ENCODE measurements at places on chromosomes 6 and 20.

GRCh38 chr6:99016355-99016754 is 68.6 kb upstream of the FBXL4 start:
- no peak for DNase-seq

- no peak for DNase-seq
Measured at GRCh38 chr20:51230727-51231126, 207.8 kb upstream of the KCNG1 start.

GRCh38 chr6:159760602-159761057 is 1.2 kb upstream of the ACAT2 start:
- DNase-seq, result no peak

- DNase-seq, result no peak
Measured at GRCh38 chr20:17505636-17506517, 25.3 kb downstream of the BFSP1 start.

- DNase-seq, result no peak
Measured at GRCh38 chr6:132458887-132459604, 53.9 kb downstream of the STX7 start.

GRCh38 chr20:40080041-40080652 is 608.9 kb downstream of the MAFB start:
- DNase-seq, result no peak

DNA sequence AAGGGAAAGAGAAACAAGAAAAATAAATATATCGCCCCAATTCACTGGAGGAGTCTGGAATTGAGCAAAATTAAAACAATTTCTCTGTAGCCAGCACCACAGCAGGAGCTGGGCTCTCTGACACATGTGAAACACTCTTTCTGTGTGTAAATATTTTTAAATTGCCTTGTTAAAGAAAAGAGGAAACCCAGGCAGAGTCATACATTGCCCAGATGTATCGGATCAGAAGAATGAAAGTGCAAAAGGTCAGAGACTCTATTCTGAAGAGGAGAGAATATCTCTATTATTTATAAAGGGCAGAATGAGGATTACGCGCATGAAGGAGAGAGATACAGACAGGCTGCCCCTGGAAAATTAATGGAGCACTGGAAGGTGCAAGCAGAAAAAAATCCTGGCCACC is 127.0 kb upstream of the MAN1A1 start:
- no peak for DNase-seq

GRCh38 chr6:31466466-31466865 is 31.5 kb upstream of the MICB start:
- DNase-seq, result no peak

- DNase-seq, result no peak
Measured at GRCh38 chr6:142162780-142163179, 15.7 kb downstream of the VTA1 start.

DNA sequence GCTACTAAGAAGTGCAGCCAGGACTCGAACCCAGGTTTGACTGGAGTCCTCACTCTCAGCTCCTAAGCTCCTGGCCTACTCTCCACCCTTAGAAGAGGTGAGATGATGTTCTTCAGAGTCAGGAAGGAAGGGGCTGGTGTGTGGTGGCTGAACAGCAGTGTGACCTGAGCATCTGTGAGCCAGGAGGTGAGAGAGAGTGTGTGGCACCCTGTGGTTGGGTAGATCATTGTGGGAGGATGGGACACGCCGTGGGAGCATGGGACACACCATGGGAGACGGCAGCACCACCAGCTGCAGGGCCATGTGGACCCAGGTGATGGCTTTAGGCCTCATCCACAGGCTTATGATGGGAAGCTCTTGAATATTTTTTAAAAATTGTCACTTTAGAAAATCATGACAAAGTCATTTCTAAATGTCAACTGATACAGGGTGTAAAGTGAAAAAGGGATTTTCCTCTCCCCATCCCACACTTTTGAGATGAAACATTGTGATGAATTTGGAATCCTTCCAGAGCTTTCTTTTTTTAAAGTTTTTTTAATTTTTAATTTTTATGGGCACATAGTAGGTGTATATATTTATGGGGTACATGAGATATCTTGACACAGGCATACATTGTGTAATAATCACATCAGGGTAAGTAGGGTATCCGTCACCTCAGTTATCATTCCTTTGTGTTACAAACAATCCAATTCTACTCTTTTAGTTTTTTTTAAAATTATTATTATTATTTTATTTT is 31.6 kb downstream of the SRC start:
- DNase-seq, result no peak

DNA sequence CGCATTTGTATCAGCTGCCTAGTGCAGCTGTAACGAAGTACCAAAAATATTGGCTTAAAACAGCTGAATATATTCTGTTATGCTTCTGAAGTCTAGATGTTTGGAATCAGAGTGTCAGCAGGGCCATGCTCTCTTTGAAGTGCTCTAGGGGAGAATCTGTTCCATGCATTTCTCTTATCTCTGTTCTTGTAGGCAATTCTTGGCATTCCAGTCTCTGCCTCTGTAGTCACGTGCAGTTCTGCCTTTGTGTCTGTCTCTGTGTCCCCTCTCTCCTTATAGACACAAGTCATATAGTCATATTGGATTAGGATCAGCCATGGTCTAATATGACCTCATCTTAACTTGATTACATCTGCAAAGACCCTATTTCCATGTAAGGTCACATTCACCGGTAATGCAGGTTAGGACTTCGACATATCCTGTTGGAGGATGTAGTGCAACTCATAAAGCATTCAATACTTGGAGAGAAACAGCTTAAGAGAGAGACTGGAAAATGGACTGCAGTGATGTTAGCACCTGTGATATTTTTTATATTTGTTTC is 18.6 kb downstream of the FAM83B start:
- no peak for DNase-seq

DNA sequence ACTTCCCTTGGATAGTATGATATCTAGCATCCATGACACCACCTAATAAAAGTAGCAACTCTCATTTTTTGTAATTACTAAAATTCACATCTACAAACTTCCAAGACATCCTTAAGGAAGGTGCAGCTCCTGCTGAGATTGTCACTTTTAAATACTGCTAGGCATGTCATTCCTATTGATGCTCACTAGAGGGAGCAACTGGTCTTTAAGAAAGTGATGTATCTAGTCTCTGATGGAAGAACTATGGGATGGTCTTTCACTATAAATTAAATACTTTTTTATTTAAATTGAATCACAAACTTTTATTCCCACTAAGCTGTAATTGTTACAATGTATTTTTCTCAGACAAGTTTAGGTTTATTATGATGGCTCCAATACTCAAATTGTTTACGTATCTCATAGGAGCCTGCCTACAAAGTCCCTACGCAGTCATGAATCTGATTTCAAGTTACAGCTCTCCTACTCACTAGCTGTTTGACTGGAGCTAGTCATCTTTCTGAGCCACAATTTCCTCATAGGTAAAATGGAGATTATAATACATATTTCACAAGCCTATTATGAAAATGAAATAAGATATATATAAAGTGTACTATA is 8.1 kb upstream of the TSPYL1 start:
- no peak for DNase-seq

- no peak for DNase-seq
Measured at GRCh38 chr20:38722683-38723016, 1.6 kb upstream of the SLC32A1 start.

GRCh38 chr6:71621918-71622519 is 264.3 kb upstream of the RIMS1 start:
- DNase-seq, result no peak

DNA sequence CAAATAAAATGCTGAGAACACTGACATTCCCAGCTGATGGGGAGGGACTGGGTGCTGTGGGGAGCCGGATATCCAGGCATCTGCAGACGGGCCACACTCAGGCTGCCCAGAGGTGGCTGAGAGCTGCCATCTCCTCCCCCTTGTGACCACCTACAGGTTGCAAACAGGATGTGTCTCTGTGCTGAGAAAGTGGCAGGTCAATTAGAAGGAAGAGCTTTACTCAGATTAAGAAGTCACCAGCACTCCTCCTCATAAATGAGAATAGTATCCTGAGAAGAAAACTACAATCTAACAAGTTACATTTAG is 63.0 kb downstream of the HUS1B start:
- DNase-seq, result no peak

DNA sequence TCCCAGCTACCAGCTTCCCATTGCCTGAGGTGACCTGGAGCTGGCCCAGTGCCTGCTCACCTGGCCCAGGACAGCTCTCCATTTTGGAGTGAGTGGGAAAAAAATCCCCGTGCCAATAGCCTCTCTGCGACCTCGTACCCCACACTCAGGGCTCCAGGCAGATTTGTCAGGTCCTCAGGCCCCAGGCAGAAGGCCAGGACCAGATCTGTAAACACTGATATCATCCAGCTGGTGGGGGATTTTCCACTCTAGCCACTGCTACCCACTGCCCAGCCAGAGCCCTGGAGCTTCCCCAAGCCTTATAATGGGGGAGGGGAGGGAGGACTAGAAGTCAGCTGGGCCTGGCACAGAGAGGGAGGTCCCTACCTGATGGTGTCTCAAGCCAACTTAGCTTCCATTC is 1.3 kb upstream of the PGC start:
- DNase-seq, result no peak

DNA sequence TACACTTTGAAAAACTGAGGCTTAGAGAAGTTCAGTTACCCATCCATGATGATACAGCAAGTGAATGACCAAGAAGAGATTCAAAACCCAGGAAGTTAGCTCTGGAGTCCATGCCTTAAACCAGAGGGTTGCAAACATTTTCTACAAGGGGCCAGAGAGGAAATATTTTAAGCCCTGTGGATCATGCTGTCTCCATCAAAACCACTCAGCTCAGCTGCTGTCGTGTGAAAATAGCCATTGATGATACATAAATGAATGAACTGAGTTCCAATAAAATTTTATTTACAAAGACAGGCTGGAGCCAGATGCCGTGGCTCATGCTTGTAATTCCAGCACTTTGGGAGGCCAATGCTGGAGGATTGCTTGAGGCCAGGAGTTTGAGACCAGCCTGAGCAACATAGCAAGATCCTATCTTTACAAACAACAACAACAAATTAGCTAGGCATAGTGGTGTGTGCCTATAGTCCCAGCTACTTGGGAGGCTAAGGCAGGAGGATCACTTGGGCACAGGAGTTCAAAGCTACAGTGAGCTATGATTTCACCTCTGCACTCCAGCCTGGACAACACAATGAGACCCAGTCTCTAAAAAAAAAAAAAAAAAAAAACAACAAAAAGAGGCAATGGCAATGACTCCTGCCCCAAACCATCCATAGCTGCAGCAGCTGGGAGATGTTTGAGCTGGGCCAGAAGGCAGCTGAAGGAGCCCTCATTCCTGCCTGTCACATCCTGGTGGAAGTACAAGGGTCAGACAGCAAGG is 44.1 kb upstream of the RIN2 start:
- no peak for DNase-seq

DNA sequence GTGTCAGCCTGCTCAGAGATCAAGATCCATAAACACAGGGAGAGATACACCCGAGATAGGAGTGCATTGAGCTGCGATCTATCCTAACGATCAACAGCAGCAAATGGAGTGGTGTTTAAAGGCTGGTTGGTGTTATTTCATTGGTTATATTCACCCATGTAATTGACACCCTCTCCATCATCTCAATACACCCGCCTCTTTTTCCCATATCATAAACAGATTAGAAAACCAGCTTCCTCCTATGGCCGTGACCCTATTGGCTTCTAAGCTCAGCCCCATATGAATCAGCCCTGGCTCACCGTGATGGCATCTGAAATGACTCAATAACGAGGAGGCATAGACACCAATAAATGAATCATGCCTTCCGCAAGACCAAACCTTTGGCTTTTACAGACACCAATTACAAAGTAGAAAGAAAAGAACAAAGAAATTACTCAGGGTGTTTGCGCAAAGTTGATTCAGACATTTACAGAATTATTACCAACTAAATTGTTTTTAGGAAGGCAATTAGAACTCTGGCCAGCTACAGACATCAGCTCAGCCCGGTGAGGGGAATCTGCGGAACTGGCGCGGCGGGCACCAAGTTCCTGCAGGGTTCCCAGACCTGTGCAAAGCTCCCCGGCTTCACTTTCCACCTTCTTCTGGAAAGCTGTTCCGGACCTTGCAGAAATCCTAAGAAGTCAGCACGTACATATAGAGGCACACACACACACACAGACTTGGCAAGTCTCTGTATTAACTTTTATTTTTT is 11.5 kb downstream of the PMEPA1 start:
- no peak for DNase-seq

- DNase-seq, result no peak
Measured at GRCh38 chr6:167233490-167233889, 57.6 kb upstream of the UNC93A start.

Measured in effector CD8-positive, alpha-beta T cell (primary cell).